NB4 (cell line): ENCODE measurements at places on chromosomes 6 and 20.

- no peak for DNase-seq
Measured at GRCh38 chr20:4942331-4942730, 59.0 kb downstream of the SLC23A2 start.

DNA sequence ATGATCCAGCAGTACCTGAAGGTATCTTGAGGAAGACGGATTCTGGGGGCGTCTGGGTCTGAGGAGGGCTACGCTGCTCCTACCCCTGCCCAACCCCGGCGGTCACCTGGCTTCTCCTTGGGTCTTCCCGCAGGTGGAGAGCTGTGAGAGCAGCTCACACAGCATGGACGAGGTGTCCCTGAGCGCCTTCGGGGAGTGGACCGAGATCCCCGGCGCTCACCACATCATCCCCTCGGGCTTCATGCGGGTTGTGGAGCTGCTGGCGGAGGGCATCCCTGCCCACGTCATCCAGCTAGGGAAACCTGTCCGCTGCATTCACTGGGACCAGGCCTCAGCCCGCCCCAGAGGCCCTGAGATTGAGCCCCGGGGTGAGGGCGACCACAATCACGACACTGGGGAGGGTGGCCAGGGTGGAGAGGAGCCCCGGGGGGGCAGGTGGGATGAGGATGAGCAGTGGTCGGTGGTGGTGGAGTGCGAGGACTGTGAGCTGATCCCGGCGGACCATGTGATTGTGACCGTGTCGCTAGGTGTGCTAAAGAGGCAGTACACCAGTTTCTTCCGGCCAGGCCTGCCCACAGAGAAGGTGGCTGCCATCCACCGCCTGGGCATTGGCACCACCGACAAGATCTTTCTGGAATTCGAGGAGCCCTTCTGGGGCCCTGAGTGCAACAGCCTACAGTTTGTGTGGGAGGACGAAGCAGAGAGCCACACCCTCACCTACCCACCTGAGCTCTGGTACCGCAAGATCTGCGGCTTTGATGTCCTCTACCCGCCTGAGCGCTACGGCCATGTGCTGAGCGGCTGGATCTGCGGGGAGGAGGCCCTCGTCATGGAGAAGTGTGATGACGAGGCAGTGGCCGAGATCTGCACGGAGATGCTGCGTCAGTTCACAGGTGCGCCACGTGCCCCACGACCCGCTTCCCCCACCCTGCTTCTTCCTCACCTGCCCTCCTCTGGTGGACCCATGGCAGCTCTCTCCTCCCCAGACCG lies 166.9 kb upstream of the RNF24 start:
- DNase-seq: no peak

GRCh38 chr6:154615483-154616025 lies 105.1 kb upstream of the CNKSR3 start:
- peak; percentile 45 for DNase-seq

DNA sequence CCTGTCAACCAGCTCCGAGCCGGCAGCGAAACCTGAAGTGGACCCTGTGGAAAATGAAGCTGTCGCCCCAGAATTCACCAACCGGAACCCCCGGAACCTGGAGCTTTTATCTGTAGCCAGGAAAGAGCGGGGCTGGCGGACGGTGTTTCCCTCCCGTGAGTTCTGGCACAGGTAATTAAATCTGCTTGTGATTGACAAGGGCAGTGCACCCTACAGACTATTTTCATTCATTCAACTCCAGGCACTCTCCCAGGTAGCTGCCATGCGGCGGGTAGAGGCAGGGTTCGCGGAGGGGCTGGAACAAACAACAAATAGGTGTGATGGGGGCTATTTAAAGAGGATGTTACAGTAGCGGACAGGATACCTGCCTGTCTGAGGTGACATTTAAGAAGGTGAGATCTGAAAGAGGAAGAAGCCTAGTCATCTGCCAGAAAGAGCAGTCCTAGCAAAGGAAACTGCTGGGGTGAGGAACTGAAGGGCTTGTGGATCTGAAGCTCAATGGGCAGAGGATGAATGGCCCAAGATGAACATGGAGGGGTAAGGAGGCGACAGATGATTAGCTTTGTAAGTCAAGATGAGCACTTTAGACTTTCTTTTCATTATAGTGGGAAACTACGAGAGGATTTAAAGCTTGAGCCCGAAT lies 810 bp downstream of the MRPL18 start:
- DNase-seq: peak; percentile 57

DNA sequence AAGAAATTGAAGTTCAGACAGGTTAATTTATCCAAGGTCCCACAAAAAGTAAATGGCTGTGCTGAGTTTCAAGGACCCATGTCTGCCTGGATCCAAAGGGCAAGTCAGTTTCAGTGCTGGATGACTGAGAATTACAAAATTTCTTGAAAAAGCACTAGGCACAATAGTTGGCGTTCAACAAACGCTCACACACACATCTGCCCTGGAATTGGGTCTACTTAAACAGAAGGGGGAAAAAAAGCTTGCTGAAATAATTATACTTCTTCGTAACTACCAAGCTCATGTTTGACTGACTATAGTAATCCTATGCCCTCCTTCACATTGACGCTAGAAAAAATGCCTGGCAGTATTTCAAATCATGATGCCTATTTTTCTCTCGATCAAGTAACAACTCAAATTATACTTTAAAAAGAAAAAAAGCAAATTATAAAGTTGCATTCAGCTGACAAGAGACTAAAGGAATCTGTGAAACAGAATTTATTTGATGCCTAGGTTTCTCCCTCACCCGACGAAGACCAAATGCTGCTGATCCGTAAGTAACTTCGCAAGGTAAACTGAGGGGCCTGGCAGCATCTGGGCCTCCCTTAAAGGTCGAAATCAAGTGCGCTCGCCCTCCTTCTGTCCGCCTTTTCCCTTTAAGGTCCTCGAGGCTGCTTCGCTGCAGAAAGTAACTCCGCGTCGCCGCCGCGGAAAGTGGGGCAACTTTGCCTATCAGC lies 650 bp upstream of the CD2AP start:
- no peak for DNase-seq

- DNase-seq: peak; percentile 75
Measured at GRCh38 chr6:31396422-31397152, 6.8 kb upstream of the MICA start.

DNA sequence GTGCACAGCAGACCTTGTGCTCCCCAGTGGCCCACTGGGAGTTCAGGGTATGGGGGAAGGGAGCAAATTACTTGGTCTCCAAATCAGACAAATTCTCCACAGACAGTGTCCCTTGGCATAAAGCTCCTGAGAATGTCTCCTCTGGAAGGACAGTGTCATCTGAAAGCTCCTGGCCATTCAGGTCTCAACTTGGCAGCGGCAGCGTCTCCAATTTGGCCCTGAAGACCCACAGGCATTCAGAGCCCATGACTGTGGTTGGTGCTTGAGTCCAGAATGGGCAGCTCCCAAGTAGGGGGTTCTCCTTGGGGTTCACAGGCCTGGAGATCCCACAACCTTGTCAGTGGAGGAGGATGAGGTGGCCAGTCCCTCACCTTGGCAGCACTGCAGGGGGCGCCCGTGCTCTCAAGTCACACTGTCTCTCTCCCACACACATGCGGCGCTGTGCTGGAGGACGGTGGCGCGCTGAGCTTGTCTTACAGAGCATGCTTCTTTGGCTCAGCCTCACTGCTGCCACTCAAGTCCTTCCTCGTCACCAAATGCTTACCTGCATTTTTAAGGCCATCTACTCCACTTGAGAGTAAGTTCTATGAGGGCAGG lies 20.7 kb downstream of the DYNLRB1 start:
- peak; percentile 75 for DNase-seq

DNA sequence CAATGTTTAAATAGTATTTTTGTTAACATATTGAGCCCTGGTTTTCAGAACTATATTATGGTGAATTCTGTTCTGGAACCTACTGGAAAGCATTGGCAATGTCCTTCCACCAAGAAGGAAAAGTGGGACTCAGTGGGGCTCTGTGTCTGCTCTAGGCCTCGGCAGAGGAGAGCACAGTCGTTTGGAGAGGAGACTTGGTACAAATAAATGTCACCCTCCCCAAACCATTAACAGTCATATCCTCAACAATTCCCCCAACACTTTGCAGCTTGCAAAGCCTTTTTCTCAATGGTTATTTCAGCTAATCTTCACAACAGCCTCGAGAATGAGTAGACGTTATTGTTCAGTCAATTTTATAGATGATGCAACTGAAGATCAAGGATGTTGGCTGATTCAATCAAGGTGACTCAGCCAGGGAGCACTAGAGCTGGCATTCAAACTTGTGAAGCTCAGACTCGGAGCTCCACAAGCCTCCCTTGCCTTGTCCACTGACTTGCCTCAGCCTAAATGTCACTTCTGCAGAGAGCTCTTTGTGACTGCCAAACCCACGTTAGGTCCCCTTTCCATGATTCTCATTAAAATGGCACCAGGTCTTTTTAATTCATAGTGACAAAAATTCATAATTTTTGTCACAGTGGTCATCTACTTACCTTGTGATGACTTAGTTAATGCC lies 60.6 kb downstream of the TOX2 start:
- DNase-seq: peak; percentile 16
